ENCODE measurements at places on chromosomes 12 and 14.

DNA sequence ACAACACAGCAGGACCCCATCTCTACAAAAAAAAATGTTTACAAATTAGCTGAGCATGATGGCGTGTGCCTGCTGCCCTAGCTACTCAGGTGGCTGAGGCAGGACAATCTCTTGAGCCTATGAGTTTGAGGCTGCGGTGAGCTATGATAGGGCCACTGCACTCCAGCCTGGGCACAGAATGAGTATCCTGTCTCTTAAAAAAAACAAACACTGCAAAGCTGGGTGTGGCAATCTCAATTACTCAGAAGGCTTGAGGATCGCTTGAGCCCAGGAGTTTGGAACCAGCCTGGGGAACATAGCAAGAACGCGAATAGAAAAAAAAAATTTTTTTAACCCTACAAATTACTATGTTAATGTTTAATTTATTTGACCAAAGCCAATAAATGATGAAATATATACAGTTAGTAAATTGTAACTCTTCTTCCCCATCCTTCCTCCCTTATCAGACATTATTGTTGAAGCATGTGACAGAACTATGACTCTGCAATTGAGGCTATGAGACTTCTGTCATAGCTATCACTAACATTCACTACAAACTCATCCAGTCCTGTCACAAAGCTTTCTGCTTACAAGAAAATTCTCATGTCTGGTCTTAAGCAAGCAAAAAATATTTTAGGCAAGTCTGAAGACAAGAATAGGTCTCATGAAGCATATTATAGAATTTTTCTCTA, 9.8 kb downstream of the BTBD7 start:
- DNase-seq: no peak

GRCh38 chr14:51210594-51210993, 29.5 kb upstream of the TMX1 start:
- no peak for DNase-seq

GRCh38 chr12:5396541-5396940, 35.4 kb upstream of the NTF3 start:
- no peak for DNase-seq

GRCh38 chr12:43237238-43237879, 314.6 kb downstream of the ADAMTS20 start:
- no peak for DNase-seq

DNA sequence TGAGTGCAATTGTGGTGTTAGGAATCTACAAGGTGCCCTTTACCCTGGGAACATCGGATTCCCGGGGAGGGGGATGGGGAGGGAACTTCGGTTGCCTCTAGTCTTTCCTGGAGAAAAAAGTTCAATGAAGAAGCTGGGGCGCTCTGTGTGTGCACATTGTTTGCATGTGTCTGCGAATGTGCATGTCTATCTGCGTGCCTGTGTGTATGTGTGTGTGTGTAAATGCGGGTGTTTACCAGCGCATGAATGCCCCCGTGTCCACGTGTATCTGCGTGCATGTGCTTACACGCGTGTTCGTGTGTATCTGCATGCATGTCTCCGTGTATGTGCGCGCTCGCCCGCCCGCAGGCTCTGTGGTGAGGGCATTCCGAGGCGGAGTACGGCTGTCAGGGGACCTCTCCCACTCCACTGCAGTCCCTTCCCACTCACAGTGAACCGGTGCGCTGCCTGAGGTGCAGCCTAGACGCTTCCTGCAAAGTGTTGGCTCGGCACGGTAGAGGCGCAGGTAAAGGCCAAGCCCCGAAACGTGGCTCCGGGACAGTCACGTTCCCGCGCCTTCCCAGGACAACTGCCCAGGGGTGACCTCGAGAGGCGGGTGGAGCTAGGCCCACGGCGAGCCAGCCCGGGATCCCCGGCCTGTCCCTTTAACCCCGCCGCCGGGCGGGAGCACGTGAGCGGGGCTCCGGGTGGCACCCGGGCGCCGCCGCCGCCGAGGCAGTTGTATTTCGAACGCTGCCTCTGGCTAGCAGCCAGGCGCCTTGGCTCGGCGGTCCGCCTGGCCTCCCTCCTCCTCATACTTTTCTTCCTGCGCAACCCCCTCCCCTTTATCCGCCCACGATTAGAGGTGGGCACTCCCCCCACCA, 539 bp upstream of the HMGA2 start:
- no peak for DNase-seq

DNA sequence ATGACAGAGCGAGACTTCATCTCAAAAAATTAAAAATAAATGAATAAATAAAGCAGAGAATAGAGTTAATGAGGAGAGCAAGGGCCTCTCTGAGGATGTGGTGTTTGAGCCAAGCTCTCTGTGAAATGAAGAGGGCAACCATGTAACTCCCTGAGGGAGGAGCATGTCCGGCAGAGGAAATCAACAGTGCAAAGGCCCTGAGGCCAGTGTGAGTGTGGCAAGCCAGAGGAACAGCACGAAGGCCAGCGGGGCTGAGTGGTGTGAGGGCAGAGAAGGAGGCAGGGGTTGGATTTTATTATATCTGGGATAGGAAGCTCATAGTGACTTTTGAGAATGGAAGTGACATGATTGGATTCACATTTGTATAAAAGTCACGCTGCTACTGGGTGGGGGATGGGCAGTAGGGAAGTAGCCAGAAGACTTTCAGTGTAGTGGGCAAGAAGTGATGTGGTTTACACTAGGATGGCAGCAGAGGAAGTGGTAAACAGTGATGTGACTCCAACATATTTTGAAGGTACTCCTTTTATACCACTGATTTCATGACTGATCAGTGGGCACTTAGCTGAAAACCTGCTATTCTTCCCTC, 10.3 kb upstream of the LRP1-AS start:
- DNase-seq: no peak

- no peak for DNase-seq
These were observed 206.5 kb downstream of the ETV6 start for GRCh38 chr12:11855983-11856374.

- no peak for DNase-seq
These were observed 1.7 kb downstream of the JDP2 start for GRCh38 chr14:75429562-75429961.

GRCh38 chr12:132657004-132657727, 30.0 kb downstream of the POLE start:
- no peak for DNase-seq

DNA sequence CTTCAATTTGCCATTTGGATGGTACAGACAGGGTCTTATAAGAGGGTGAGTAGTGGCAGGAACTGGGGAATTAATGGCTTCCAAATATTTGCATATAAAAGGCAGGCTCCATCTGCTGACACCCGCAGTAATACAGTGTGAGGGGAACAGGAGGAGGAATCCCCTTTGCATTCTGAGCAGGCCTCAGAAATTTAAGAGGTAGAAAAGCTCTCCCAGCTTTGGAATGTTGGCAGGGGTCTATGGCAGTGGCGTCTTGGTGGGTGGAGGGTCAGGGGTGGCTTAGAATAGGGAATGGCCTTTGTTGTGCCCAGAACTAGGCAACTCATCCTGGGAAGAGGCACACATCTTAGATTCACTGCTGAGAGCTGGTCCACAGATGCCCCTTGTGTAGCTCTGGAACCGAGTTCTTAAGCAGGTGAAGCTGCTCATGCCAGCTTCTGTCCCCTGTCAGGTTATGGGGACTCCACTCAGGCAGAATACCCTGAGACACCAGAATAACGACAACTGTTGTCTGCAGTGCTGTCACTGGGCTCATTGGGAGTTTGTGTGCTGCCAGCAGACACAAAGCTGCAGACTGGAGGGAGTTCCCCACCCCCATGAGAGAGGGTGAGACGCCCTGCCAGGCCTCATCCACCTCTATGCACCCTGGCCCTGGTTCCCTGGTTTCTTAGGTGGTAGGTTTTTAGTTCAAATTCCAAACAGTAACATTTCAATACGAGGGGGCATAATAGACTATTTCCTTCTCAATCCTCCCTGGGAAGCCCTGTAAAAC, 190.2 kb downstream of the MON2 start:
- DNase-seq: no peak

DNA sequence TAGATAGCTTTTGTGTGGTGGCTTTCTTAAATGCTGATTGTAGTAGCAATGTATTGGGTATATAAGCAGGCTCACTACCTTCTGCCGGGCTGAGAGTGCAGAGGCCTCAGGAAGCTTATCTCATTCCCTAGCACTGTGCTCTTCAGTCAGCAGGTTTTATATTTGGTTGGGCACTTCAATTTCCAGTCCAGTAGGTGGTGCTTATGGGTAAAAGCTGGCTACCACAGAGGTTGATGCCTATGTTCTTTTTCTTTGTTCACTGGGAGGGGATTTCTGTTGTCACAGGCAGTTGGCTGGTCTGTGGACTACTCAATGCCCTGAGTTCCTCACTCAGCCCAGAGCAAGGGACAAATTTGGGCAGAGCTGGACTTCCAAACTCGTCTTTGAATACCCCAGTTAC, 43.0 kb upstream of the GLIPR1 start:
- DNase-seq: no peak

DNA sequence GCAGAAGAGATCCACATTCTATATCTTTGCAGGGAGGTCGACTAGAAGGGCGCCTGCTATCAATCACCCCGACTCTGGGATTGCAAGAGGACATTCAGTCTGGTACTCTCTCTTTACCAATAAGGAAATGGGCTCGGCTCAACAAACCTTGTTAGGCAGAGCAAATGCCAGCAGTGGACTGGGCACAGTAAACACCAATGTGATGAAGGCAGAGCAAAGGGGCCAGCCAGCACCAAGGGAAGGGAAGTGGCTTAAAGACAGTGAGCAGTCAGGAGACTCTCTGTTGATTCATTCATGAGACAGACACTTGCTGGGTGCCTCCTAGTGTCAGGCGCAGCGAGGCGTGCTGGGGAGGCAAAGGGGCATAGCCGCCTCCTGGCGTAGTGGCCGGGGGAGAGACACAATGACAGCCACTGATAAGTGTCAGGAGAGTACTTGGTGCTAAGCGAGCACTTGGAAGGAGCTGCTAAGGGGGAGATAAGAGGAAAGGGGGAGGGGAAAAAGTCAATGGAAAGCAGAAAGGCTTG, 34.1 kb downstream of the TMCC3 start:
- no peak for DNase-seq

- no peak for DNase-seq
These were observed 196.5 kb downstream of the DUSP6 start for GRCh38 chr12:89155826-89156225.

GRCh38 chr12:56520506-56520905, 1.1 kb upstream of the RBMS2 start:
- no peak for DNase-seq

DNA sequence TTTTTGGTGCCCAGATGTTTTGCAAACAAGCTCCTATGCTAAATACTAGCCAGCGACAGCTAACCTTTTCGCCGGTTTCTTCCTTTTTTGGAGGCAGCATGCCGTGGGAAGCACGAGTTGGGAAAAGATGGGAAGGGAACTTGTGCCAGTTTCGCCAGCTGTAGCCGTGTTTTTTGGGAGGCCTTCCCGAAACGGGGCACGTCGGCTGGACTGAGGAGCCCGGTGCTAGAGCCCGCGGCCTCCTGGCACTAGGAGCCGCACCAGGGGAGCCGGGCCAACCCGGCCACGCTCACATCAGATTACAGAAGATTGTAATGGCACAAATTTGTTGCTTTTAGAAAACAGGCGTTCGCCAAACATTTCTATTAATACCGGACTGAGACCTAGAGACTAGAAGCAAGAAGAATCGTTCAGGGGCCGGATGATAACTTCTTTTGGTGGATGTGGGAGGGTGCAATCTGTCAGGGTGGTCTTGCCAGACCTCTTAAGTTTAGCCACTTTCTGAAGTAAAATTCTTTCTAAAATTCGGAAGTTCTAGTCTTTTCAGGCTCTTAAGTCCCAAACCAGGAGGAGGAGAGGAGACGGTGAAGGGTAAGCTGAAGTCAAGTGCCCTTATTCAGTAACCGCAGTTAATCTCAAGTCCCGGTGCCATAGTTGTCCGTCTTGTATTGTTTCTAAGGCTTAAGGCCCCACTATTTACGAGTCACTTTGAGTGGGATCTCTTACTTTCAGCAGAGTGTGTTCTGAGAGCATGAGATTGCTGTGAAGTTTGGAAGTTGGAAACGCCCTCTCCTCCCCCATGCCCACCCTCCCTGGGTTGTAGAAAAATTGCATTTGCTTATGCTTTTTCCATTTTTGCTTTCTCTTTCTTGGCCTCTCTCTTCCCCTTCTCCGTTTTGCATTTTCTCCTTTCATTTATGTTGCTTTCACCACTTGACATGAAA, 1.3 kb downstream of the RASSF3 start:
- DNase-seq: no peak

DNA sequence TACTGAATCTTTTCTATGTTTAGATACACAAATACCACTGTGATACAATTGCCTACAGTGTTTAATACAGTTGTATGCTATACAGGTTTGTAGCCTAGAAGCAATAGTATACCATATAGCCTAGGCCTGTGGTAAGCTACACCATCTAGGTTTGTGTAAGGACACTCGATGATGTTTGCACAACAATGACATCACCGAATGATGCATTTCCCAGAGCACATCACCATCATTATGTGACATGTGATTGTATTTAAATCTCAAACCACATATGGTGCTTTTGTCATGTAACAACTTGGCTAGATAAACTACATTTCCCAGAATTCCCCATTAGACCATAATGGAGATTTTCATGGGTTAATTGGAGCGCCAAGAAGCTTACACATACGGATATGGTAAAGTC, 128.4 kb upstream of the CPNE8 start:
- DNase-seq: no peak

DNA sequence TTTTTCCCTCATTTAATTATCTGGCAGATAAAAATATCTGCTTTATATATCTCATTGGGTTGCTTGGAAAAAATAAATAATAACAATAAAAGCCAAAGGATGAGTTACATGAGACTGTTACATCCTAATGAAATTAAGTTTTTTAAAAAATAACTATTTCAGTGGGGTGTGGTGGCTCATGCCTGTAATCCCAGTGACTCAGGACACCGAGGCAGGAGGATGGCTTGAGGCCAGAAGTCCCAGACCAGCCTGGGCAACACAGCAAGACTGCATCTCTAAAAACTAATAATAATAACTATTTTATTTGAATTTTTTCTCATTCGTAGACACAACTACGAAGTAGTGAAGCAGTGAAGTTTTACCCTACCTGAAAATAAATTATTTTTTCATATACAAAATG, 103.3 kb downstream of the BCAT1 start:
- no peak for DNase-seq
